ENCODE measurements at places on chromosomes 3 and 15.

- no peak for DNase-seq
These were observed 181.1 kb downstream of the PLCL2 start for GRCh38 chr3:17065881-17066280.

- no peak for DNase-seq
These were observed 607.2 kb upstream of the MDFIC2 start for GRCh38 chr3:70919661-70920060.

DNA sequence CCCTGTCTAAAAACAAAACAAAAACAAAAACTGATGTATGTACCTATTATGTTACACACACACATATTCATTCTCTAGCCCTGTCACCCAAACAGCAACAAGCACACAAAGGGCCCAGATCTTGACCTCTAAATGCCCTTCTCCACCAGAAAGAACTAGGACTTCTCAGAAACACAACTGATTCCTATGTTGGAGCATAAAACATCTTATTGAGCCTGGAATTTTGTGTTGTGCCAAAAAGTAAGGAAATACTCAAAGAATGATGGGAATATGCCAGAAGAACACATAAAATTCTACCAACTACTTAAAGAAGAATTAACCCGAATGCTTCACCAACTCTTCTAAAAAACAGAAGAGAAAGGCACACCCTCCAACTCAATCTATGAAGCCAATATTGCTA lies 66.7 kb upstream of the OCA2 start:
- no peak for DNase-seq

GRCh38 chr3:160464321-160464720 lies 14.7 kb upstream of the TRIM59 start:
- DNase-seq: no peak

DNA sequence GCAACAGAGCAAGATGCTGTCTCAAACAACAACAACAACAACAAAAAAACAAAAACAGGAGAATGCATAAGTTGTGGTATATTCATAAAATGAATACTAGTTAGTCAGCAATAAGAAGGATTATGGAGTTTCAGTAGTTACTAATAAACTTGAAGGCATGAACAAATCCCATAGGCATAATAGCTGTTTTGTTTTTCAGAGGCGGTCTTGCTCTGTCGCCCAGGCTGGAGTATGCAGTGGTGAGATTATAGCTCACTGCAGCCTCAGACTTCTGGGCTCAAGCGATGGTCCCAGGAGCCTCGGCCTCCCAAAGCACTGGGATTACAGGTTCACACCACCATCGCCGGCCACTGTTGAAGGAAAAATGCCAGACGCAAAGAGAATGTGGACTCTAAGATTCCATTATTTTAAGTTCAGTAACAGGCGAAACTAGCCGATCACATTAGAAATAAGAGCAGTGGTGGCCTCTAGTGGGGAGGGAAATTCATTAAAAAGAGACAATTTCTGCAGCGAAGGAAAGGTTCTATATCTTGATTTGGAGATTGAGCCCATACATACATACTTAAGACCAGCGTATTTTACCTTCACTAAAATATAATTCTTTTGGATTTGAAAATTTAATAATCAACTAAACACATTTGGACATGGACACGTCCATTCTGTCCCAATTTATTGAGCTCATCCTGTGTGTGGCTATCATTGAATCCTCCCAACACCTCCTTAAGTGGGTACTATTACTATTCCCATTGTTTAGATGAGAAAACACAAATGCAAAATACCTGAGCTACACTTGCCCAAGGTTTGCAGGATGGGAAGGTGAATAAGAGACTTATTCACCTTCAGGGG lies 27.4 kb upstream of the HDAC11 start:
- no peak for DNase-seq

DNA sequence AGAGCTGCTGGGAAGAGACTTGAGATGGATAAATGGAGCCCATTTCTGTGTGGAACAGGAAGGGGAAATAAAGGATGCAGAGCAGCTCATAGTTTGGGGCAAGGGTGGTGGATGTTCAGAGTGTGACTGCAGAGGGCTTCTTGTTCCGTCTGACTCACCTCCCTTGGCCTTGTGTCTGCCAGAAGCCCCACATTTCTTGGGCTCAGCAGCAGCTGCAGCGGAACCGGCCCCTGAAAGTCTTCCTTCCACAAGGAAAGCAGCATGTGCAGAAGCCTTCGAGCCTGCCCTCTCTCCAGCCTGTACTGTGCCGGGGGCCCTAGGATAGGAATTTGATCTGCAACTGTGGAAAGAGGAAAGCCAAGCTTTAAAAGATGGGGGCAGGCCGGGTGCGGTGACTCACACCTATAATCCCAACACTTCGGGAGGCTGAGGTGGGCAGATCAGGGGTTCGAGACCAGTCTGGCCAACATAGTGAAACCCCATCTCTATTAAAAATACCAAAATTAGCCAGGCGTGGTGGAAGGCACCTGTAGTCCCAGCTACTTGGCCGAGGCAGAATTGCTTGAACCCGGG lies 11.5 kb downstream of the CDAN1 start:
- DNase-seq: no peak

GRCh38 chr3:161026612-161027510 lies 78.3 kb downstream of the B3GALNT1 start:
- DNase-seq: no peak

GRCh38 chr3:111236836-111237713 lies 165.5 kb downstream of the NECTIN3 start:
- DNase-seq: no peak

DNA sequence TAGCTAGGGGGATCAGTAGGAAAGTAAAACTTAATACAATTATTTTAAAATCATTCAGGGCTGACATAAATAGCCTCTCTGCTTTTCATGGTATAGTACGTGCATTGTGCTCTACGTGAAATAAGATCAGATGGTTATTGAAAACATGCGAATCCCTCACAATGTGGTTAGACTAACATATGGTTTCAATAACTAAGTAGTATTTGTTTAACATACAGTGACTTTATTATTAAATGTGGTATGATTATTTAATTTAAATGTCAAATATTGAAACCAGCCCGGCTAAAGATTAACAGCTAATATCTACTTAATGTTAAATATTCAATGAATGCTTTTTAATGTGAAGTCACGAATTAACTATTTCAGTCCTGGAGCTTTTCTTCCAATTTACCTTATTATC lies 473.9 kb upstream of the THBS1 start:
- DNase-seq: no peak

DNA sequence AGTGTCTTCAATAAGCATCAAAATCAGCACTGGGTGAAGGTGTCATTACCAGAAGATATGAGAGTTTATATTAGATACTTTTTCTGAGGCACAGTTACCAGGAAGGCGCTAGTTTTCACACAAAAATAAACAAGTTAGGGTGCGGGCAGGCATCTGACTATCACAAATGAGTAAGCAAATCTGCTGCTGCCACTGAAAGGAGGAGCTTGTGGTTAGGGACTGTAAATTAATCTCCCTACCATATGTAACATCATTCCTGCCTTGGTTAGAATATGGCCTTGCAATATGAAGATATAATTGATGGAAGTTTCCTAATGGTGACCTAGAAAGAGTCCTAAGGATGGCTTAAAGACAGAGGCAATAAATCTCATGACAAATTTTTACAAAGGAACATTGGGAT lies 19.5 kb upstream of the EID1 start:
- no peak for DNase-seq

DNA sequence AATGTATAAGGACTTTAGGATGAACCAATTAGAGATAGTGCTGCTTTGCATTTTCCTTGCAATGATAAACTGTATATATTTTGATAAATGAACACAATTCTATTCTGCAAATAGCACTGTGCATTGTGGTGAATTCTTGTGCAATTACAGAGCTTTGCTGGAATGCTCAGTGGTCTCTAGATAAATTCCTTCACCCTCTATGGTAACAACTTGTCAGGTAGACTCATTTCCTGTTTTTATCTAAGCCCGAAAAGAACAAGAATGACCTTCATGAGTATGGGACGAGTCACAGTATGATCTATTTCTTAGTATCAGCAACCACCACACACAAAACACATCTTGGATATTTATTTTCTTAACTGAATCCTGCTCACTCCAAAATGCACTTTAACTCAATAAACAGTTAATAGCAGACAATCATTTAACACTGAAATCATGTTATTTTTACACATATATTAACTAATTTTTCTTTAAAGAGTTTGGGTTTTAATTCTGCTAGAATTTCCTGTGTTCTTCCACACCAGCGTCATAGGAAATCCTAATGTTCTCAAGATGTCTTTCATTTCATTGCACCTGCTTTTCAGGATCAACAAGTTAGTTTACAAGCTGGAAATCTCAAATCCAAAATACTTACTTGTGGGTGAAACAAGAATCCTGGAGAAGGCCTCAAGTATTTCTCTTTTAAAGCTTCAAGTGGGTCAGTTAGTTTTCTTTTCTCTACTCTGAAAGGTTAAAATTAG lies 551.2 kb downstream of the MECOM start:
- no peak for DNase-seq

- peak; percentile 59 for DNase-seq
These were observed 1.4 kb downstream of the FES start for GRCh38 chr15:90885432-90886290.

DNA sequence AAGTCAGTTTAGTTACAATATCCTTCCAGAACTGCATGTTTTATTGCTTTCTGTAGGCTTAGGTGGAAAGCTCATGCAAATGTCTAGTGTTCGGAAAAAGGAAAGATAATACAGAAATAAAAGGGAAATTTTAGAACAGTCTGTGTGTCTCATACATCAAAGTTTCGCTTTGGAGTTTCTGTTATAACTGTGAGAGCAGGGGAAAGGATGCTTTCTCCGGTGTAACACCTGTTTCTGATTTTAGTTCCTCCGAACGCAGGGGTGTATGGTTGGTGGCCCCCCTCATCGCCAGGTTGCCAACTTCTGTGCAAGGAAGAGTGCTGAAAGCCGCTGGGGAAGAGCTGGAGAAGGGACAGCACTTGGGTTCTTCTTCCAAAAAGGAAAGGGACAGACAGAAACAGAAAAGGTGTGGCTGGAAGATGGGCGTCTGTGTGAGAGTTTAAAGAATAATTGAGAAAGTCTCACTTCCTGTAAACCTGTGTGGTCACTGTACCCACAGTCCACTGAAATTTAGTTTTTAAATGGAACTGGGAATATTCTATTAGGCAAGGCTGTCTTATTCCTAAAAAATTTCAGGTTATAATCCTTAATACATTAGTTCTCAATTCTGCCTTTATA lies 6.7 kb downstream of the P2RY12 start:
- DNase-seq: no peak

DNA sequence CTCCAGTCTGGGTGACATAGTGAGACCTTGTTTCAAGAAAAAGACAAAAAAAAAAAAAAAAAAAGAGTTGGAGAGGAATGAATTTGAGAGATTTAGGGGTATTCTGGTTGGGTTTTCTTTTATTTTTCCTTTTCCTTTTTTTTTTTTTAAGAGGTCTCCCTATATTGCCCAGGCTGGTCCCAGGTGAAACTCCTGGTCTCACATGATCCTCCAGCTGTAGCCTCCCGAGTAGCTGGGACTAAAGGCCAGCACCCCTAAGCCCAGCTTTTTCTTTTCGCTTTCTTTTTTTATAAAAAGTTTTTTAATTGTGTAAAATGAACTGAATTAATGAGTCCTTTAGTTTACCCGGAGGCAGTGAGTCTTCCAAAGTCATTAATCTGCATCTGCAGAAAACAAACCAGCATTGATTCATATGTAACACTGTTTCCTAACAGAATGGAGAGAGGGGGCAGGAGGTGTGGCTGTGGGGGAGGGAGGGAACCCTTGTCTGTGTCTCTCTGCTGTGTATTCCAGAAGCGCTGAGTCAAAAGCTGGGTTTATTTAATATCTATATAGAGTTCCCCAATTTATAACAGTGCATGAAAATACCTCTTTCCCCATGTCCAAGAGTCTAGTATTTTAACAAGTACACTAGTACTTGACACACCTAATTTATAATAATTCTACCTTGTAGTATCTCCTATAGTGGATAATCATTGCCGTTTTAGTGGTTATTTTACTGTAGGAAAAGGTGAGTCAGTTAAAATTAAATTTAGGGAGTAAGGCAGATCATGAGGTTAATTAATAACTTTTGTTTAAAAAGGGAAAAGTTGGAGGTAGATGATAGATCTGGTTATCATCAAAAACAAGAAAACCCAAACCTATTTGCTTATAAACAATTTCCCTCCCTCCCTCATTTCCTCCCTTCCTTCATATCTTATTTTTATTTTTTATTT lies 2.6 kb upstream of the DPPA4 start:
- no peak for DNase-seq

- DNase-seq: no peak
These were observed 31.0 kb downstream of the ZNF589 start for GRCh38 chr3:48271763-48272498.

DNA sequence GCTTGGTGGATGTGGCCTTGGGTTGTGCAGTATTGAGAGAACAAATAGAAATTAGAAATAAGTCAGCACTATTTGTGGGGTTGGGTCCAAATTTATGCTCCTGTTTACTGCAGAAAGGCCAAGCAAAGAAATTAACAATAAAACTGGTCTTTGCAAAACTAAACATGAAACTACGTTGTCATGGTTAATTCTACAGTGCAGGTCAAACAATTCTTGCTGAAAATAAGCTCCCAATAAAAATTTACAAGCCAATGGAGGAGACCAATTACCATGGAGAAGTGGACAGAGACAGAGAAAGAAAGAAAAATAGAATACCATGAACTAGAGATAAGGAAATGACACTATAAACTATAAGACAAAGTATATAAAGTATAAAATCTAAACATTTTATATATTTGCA lies 101.3 kb downstream of the CDIN1 start:
- DNase-seq: no peak

DNA sequence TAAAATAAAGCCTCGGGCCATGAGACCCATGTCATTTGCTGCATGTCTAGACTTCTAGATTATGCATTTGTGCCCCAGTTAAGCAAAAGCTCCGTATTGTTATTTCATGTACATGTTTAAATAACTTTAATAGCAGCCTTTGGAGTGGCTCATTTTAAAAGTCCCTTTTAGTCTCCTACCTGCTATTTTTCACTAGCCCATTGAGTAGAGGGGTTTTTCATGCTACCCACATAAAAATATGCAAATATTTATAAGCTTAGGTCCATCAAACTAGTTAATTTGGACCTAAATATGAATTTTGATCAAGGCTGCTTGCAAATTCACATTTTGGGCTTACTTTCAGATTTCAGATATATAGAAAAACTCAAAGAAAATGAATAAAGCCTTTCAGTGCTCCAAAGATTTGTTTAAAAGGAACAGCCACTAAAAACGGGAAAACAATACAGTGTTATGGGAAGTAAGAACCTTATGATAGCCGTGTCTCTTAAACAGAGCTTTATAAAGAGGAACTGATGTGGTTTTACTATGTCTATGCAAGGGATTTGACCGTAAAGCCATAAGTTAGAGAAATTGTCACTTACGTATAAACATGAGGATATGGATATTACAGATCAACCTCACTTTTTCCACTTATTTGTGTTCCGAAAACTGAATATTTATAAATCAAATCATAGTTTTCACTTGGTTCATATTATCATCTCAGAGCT lies 30.0 kb downstream of the FILIP1L start:
- DNase-seq: no peak

DNA sequence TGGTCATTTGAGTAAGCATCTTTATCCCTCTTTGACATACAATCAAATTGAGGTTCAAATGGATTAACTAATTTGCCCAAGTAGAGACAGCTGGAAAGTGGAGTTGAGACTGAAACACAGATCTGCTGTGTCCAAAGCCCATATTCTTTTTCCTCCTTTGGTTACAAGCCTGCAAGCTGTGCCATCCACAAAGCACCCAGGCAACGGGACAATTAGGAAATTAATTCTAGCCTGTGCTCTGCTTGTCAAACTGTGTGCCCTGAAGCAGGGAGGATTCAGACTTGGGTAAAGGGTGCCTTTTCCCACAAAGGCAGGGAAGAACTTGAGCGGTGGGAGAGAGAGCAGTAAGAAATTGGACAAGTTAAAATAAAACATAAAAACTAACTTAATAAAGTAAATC lies 127.9 kb downstream of the DTWD1 start:
- DNase-seq: no peak
